Melanocyte of skin (primary cell): ENCODE measurements at places on chromosomes 3 and 15. TPM values are rescaled to one million over a fixed set of nuclear protein-coding genes. Genes with fewer than 3 reads are reported as not detected.

NCK1 gene
- 40.3 and 68.7 TPM in 2 replicates for total RNA-seq

EBLN2 gene
- total RNA-seq: 5.0 and 9.1 TPM in 2 replicates

SNURF gene
- 3.7 and 11.0 TPM in 2 replicates for total RNA-seq

NDN gene
- total RNA-seq: 28.2 and 53.9 TPM in 2 replicates

GPR176 gene
- total RNA-seq: 8.8 and 12.3 TPM in 2 replicates

SEMA6D gene
- total RNA-seq: 22.2 and 31.0 TPM in 2 replicates

PIERCE2 gene
- total RNA-seq: 2.0 and 3.7 TPM in 2 replicates

HGD gene
- under 0.01 and 0.69 TPM in 2 replicates for total RNA-seq

GOLGA8N gene
- total RNA-seq: 0.33 and 1.5 TPM in 2 replicates

GOLGA6L4 gene
- total RNA-seq: 0.93 and 1.00 TPM in 2 replicates

LMCD1 gene
- 11.0 and 16.0 TPM in 2 replicates for total RNA-seq

CFAP92 gene
- under 0.01 and 0.36 TPM in 2 replicates for total RNA-seq

CGNL1 gene
- total RNA-seq: under 0.01 and 0.15 TPM in 2 replicates

PLCD1 gene
- 10.0 and 18.9 TPM in 2 replicates for total RNA-seq

CCDC33 gene
- not detected in 2 replicates for total RNA-seq

PLXNB1 gene
- total RNA-seq: 2.6 and 7.0 TPM in 2 replicates

ACP3 gene
- total RNA-seq: under 0.01 TPM in 1 of 2 replicates, not detected in the other

CHRFAM7A gene
- 0.69 and 0.73 TPM in 2 replicates for total RNA-seq

ARID3B gene
- 0.69 and 1.1 TPM in 2 replicates for total RNA-seq

CPOX gene
- total RNA-seq: 35.0 and 42.9 TPM in 2 replicates

ALS2CL gene
- 4.0 and 4.5 TPM in 2 replicates for total RNA-seq

ITPKA gene
- 0.15 and 0.67 TPM in 2 replicates for total RNA-seq

TUSC7 gene
- not detected in 2 replicates for total RNA-seq

THSD4 gene
- total RNA-seq: under 0.01 and 0.15 TPM in 2 replicates

VEPH1 gene
- total RNA-seq: 158 and 274 TPM in 2 replicates
